T-helper 2 cell treated with Interferon-gamma antibody and Interleukin-4, amounts not matched to agents 5 μg/mL and 100 μg/mL, for 36 hours (primary cell): ENCODE measurements at places on chromosomes 2 and 18.

GRCh38 chr2:118855451-118856279, 8.2 kb upstream of the EN1 start:
- DNase-seq, result peak; percentile 74

DNA sequence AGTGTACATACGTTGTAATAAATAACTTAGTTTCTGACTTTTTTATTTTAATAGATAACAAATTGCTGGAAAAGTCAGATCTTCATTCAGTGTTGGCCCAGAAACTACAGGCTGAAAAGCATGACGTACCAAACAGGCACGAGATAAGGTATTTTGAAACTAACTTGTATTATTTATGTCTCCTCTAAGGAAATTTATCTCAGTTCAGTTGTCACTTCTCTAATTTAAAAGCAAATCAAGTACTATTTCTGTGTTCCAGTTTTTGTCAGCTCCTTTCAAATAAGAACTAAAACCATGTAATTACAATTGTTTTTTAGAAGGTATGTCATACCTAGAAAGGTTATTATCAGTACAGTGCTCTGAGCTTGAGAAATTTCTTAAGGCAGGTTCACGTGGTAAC, 4.6 kb downstream of the ATG16L1 start:
- DNase-seq, result no peak

GRCh38 chr18:37425222-37425621, 140.4 kb downstream of the CELF4 start:
- DNase-seq, result no peak

- DNase-seq, result no peak
Observed at GRCh38 chr2:190640117-190640516, 8.8 kb upstream of the NAB1 start.

DNA sequence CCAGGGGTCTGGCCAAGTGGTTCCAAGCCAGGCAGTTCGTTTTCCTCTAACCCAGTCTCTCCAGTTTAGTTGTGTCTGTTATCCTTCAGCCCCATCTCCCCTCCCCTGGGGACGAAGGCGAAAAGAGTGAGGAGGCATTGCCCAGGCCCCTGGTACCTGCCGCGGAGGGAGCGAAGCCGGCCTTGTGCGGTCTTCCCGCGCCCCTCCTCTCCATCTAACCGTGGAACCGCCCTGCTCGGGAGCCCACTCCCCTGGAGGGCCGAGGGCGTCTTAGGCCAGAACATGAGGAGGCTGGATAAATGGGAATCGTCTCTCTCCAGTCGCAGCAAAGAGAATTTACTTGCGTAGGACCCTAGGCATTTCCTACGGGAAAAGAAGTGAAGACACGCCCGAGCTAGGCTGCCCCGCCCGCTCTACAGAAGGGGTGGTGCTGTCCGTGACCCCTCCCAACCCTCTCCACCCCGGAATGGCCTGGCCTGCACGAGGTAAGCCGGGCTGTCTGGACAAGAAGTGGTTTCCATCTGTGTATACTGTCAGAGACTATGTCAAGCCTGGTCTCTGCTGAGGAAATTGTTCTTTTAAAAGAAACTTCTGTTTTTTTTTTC, 156.2 kb downstream of the MIB1 start:
- DNase-seq, result no peak

DNA sequence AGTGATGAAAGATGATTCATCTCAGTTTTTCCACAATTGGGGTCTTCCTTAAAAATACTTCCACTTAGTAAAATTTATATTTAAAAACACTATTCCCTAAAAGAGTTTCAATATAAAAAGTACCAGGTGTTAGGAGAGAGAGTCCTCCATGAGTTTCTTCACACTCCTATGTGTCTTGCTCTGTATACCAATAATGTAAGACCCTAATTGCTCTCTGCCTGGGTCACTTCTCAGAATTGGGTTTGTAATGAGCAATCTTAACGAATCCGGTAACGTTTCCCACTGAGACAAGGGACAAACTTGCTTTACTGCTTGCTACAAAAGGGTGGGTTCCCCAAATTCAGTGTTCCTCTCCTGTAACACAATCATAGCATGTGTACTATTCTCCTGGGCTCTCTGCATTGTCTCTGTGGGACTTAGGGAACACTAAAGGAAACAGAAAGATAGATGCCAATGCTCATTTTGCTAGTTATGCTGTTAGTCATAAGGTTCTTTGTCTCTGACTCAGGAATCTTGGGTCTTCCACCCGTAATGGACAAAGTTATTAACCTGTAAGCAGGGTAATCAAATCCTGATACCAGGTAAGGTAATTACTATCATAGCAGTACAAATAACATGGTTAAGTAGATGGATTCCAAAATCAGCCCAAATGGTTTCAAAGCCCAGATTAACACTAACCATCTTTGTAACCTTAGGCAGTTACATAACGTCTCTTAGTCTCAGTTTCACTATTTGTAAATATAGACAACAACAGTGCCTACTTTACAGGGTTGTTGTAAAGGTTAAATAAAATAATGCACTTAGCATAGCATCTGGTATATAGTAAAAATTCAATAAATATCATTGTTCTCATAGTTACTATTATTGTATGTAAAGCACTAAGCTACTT, 46.3 kb downstream of the ITSN2 start:
- no peak for DNase-seq

DNA sequence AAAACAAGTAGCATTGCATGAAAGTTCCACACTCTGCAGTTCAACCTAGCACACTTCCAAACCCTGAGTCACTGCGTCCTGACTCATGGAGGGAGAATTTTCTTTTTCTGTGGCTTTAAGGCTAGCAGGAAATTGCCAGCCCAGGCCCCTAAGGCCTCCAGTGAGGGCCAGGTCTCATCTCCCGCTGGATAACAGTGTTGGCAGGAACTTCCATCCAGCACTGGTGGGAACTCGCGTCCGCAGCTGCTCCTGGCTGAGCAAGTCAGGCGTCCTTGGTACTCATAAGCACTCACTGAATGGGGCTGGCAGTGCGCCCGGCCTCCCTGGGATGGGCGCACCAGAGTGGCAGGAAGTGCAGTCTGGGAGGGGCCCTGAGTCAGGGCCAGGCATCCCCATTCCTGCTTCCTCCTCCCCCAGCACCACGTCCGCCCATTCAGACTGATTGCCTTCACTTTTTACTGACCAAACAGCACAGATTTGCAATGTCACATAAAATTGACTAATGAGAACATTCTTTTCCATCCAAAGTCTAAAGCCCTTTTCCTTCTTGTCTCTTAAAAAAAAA, 14.3 kb downstream of the MALL start:
- DNase-seq, result no peak

GRCh38 chr2:241940329-241940728, 70.8 kb downstream of the RTP5 start:
- no peak for DNase-seq
